Brain microvascular endothelial cell (primary cell): ENCODE measurements at places on chromosomes 2 and 18.

DNA sequence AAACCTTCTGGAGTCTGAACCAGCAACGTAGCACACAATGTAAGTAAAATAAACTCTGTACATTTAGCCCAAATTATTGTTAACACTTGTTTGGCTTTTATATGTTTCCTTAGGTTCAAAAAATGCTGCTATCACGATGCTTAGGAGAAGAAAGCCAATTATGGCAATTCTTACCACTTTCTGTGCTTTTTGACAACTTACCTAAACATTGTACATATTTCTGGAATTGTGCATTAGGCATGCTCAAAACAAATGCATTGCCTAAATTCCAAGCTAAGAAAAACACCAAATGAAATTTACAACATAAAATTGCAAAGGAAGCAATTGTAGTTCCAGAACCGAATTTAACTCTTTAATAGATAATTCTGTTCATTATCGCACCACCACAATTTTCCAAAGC lies 585.6 kb upstream of the DSEL start:
- no peak for DNase-seq

- DNase-seq, result no peak
Measured at GRCh38 chr2:232587512-232587911, 37.0 kb downstream of the EIF4E2 start.

- DNase-seq, result peak; percentile 92
Measured at GRCh38 chr2:170739048-170739447, 23.9 kb downstream of the SP5 start.

DNA sequence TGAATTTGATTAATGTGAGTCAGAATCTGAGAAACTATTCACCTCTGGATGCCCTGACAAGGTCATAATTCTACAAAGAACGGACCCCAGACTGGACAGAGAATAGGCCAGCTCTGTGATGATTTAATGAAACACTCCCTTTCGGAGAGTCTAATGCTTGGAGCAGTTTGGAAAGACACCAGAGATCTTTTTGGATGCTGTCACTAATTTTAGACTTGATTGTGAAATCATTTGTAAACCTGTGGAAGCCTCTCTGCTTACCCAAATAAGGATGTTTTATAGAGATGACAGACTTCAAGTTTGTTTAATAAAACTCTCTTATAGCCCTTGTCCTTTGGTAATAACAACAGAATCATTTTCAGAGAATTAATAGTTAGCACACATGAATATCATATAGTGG lies 83.5 kb downstream of the MYL12B start:
- DNase-seq, result no peak

- DNase-seq, result peak; percentile 51
Measured at GRCh38 chr18:67608615-67609273, 92.2 kb upstream of the DSEL start.

- no peak for DNase-seq
Measured at GRCh38 chr2:47259829-47260228, 104.7 kb upstream of the STPG4 start.

DNA sequence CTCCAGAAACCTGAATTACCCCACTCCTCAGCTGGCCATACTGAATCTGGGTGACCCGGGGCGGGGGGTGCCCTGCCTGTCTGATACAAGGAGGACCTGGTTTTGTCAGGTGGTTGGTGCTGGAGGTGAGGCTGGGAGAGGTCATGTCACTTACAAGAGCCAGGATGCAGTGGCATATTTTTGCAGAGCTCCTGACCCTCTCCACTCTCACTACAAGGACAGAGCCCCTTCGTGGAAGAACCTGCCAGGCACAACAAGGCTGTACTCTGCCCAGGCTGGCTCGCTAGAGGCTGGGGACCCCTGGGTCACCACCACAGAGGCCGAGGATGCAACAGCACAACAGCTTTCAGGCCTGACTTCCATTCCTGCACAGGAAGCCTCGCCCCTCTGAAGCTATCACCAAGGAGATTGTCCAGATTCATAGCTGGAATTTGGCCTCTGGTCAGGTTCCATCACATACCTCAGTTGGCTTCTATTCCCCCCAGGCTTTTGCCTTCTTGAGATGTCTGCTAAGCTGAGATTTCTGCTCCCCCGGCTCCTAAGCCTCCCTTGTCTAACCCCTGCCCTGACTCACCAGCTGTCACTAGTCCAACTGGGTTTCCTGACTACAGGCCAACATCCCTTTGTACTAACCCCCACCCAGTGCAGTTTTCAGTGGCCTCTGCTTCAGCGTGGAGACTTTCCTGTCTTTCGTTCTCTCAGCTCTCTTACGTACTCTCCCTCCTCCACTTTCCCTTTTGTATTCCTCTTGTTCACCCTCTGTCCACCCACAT lies 132.5 kb upstream of the EPAS1 start:
- peak; percentile 93 for DNase-seq

GRCh38 chr2:239538357-239539052 lies 137.7 kb upstream of the HDAC4 start:
- DNase-seq, result no peak

- peak; percentile 40 for DNase-seq
Measured at GRCh38 chr2:23595601-23596251, 210.7 kb downstream of the KLHL29 start.

DNA sequence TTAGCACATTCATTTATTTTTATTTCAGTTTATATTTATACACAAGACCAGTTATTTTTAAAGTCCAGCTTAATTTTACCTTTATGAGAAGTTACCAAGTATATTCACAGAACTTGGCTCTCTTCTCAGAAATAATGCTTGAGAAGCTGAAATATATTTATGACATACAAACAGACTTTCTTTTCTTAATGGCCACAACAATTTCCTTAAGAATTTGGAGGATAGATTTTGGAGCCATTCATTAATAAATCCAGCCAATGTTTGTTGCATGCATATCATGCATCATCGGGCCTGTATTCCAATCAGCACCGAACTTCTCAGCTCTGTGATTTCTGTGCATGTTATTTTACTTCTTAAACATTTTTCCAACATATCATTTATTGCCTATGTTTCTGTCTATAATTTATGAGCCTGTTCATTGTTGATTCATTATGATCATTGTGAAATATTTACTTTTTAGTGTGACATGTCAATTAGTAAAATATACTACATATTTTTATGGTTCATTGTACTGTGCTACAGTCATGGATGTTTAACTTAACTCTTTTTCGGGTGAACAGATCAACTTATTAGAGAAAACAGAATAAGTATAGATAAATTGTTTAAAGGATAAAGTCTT lies 3.5 kb downstream of the GULP1 start:
- no peak for DNase-seq

GRCh38 chr18:67951137-67951536 lies 434.6 kb upstream of the DSEL start:
- DNase-seq, result no peak

GRCh38 chr2:216678098-216678465 lies 17.3 kb downstream of the IGFBP5 start:
- no peak for DNase-seq

DNA sequence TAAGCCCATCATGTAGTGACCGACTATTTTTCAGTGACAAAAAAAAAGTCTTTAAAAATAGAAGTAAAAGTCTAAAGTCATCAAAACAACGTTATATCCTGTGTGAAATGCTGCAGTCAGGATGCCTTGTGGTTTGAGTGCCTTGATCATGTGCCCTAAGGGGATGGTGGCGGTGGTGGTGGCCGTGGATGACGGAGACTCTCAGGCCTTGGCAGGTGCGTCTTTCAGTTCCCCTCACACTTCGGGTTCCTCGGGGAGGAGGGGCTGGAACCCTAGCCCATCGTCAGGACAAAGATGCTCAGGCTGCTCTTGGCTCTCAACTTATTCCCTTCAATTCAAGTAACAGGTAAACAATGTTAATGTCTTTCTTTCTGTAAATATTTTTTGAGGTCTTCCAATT lies at the start of gene CD28:
TSS of gene CD28 (plus strand) at position 237 of the 400 bp plus-strand sequence. CDS start at position 295, 58 bp downstream.
- no peak for DNase-seq

DNA sequence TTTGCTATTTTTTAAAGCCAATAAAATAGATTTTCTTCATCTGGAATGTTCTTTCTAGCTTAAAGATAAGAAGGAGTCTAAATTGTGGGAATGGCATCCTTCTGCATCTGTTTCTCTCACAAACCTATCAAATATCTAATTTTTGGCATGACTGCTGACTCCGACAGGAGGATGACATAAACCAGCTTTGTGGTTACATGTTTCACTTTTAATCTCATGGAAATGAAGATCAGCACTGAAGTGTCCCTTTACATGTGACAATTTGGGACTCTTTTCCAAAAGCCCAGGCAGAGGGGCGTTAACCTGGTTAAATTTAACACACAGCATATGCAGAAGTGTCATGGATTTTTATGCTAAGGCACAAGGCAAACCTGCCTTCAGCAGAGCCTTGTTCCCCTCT lies 694.7 kb downstream of the ARHGAP15 start:
- no peak for DNase-seq

GRCh38 chr2:108288534-108289106 lies at the start of gene SULT1C2:
SULT1C2 (plus strand) TSS chr2:108288895; CDS start chr2:108293668, 4,773 bp downstream.
- peak; percentile 67 for DNase-seq

- DNase-seq, result no peak
Measured at GRCh38 chr2:120110062-120110362, 97.1 kb downstream of the EPB41L5 start.

DNA sequence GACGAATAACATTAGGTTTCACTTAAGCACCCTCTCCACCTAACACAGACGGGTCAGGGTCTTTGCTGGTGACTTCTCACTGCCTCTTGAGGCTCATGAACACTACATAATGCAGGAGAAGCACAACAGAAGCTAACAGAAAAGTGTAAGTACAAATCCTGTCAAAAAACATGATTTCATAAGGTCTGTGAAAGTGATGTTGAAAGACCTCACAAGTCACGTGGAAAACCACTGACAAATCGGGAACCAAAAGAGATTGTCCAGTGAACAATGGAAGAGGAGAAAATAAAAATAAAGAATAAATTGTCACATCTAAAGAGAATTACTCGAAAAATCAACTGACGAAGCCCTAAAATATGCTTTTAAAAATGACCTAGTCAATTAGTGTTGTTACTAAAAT lies 14.0 kb downstream of the PSD4 start:
- no peak for DNase-seq

DNA sequence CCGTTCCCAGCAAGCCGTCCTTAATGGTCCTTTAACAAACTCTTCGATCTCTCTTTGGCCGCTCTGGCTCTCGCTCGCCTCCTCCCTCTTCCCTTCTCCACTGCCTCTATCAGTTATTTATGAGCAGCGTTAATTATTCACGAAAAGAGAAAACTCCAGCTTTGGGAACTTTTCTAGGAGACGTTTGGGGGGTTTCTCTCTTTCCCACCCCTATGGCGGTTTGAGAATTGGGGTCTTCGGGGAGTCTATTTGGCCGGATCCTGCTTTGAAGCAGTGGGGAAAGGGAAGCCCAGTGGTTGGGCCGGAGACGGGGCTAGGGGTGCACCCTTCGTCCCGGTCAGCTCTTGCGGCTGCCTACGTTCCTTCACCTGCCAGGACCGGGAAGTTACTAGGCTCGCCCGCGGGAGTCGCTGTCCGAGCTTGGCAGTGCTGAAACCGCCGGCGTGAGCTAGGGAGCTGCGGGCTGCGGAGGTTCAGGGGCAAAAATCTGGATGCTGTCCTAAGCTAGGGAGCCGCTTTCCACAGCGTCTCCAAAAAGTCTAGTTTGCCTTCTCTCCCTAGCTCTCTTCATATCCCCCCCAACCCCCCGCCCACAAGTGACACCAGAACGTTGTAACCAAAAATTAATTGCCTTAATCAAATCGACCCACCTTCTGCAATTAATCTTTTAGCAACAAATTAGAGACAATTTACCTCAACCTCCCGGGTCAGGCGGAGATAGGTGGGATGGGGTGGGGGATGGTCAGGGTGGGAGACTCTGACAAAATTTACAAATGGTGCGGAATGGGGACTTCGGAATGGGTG lies 8.9 kb upstream of the SKOR2 start:
- DNase-seq, result peak; percentile 7
